ENCODE measurements at places on chromosomes 5 and 9.

GRCh38 chr5:146580237-146580636 lies 64.2 kb upstream of the GPR151 start:
- no peak for DNase-seq

- DNase-seq = no peak
Observed at GRCh38 chr9:129933185-129934040, 98.2 kb downstream of the USP20 start.

- DNase-seq = no peak
Observed at GRCh38 chr5:16981700-16982099, 45.6 kb upstream of the MYO10 start.

- DNase-seq = no peak
Observed at GRCh38 chr9:96567203-96567700, 52.4 kb downstream of the CDC14B start.

DNA sequence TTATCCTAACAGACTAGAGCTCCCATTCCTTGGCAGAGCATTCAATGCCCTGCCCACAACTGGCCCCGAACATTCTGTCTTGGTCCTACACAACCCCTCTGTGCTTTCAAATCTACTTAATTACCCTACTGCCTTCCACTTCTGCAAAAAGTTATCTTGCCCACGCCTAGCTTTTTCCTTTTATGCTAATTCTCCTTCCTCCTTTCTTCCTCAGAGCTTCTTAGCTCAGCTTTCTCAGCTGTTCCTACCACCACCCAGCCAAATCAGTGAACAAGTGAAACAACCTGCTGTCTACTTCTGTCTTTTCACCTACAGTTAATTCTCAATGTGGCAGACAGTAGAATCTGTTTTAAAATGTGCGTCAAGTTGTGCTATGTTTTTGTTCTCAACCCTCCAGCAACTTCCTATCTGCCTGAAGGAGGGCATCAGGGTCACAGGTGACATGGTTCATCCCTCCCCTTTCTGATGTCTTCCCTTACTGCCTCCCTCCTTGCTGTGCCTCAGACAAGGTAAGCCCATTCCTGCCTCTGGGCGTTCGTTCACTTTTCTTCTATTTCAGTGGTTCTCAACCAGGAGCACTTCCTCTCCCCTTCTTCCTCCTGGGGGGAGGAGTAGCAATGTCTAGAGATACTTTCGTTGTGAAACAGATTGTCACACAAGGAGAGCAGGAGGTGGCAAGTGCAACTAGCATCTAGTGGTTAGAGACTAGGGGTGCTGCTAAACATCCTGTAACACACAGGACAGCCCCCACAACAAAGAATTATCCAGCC lies 1.3 kb upstream of the REEP5 start:
- DNase-seq = no peak

DNA sequence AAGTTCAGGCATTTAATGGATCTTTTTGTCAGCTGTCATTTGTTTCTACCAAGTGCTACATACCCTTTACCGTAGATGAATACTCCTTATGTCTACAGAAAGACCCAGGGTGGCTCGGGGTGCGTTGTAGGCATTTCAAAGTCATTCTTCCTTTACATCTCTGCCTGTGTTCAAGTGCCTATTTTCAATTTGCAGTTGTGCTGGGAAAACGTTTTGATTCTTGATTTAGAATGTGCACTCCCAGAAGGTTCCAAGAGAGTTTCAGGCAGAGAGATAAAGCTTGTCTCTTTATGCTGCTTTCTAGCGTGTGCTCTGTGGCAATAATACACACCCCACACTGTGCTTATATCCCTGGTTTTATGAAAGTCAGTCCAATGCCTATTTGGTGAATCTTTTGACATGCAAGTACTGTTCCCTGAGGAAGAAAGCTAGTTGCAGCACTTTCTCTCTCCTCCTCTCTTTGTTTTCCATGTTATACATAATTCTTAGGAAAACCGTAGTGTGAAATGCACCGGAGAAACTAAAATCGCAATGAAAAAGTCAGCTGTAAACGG lies 828.1 kb upstream of the ZNF608 start:
- DNase-seq = no peak

GRCh38 chr9:129968690-129969485 lies 74.1 kb downstream of the FNBP1 start:
- DNase-seq = no peak

- DNase-seq = no peak
Observed at GRCh38 chr5:59588922-59589321, 304.6 kb downstream of the PDE4D start.

GRCh38 chr9:81431641-81432040 lies 257.7 kb downstream of the TLE1 start:
- no peak for DNase-seq

- DNase-seq = no peak
Observed at GRCh38 chr5:93017849-93018248, 563.2 kb downstream of the NR2F1-AS1 start.
